NCI-H1930 (cell line): ENCODE measurements at places on chromosomes 4 and X.

DNA sequence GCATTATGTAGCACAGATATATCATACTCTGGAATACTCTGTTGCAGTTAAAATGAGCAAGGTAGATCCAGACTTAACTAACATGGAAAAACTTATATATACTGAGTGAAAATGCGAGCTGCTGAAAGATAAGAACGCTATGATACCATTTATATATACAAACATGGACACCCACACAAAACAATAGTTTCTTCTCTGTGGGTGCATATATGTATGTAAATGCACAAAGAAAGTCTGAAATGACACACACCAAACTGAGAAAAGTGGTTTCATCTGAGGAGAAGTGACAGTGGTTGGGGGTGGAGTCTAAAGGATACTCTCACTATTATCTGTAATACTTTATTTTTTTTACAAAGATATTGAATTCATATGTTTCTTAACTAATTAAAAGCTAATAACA is 12.2 kb upstream of the FGF2 start:
- no peak for DNase-seq

DNA sequence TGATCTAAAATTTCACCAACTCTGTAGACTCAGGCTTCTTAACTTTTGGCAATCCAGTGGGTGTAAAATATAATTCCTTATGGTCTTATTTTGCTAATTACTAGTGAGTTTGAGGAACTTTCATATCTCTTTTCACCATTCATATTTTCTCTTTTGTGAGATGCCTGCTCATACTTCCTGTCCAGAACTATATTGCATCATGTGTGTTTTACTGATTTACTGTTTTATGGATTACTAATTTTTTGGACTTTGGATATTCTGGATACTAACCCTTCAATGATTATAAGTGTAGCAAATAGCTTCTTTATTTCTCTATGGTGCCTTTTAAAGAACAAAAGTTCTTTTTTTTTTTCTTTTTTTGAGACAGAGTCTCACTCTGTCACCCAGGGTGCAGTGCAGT is 20.6 kb downstream of the GSX2 start:
- no peak for DNase-seq

DNA sequence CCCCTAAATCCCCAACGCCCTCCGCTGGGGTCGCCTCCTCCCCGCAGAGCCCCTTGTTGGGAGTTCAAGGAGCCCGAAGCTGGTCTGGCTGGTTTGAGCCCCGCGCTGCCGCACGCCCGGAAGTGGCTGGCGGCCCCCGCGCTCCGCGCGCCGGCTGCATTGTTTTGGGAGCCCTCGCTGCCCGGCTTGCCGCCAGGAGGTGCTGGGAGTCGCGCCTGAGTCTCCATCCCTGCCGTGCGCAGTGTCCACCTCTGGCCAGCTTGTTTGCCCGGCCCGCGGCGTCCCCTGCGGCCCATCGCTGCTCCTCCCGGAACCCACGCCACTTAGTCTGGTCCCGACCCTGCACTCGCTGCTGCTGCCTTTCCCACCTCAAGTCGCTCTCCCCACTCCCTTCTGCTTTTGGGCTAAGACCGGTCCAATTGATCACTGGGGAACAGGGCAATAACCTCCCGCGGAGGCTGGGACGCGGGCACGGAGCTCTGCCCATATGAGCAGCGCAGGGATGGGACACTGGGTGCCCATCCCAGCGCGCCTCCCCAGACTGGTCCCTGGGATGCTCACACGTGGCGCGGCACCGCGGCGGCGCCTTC is 2.2 kb upstream of the SFRP2 start:
- DNase-seq, result no peak

- DNase-seq, result no peak
Observed at GRCh38 chr4:57766341-57766740, 656.2 kb upstream of the IGFBP7 start.

GRCh38 chr4:184932343-184932742 is 85.9 kb upstream of the HELT start:
- no peak for DNase-seq

DNA sequence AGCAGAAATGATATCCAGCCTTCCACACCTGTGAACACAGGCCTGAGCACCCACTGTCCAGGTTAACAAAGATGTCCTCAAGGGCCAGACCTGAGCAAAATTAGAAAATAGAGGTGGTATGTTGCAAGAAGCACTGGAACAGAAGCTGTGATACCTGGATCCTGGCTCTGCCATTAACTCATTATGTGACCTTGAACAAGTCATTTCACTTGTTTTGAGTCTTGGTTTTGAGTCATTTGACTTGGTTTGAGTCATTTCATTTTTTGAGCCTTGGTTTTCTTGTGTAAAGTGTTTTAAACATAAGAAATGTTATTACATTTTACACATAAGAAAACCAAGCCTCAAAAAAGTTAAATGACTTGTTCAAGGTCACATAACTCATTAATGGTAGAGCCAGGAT is 2.9 kb upstream of the NWD2 start:
- DNase-seq, result no peak

DNA sequence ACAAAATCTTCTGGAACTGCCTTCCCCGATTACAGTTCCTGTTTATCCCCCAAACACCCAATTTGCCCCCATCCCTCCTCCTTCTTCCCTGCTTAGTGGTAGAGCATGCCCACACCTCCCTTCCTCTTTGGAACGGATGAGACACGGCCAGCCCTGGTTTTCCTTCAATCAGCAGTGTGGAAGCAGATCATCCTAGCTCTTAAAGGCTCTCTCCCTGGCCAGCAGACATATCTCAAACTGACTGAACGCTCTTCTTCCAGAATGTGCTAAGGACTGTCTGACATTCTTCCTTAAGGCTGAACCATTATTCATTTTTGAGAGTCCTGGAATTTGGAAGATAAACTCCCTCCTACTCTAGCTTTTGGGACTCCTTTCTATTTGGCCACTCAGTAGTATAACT is 161.1 kb downstream of the TRIML1 start:
- no peak for DNase-seq

GRCh38 chr4:120874792-120875774 is 47.4 kb downstream of the PRDM5 start:
- DNase-seq, result no peak

GRCh38 chr4:55378617-55379467 is 16.9 kb upstream of the TMEM165 start:
- DNase-seq, result no peak

- DNase-seq, result no peak
Observed at GRCh38 chr4:187312299-187312698, 588.6 kb upstream of the FAT1 start.

DNA sequence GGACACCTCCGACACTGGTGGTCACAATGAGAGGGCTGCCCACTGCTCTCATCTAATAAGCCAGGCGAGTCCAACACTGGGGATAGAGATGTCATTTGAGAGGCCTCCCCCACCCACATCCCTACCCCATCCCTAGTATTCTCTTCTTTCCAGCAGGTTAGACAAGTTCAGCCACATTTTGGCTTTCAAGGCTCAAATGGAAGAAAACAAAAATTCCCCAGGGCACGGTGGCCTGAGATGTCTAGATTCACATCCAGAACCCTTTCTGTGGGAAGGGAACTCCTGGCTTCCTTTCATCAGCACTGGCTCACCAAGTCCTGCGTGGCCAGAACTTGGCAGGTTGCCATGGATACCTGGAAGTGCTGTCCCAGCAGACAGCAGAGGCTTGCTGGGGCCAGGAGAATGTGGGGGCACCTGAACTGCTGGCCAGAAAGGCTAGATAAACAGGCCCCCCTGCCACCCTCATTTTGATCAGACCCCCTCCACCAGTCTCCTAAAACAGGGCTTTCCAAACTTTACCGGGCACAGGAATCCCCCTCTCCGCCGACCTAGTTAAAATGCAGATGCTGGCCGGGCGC is 1.3 kb upstream of the NYX start:
- DNase-seq, result no peak

GRCh38 chr4:168119890-168120289 is 27.6 kb downstream of the ANXA10 start:
- no peak for DNase-seq

- no peak for DNase-seq
Observed at GRCh38 chrX:40506201-40506985, 74.4 kb upstream of the ATP6AP2 start.

GRCh38 chr4:143489106-143489505 is 24.4 kb upstream of the SMARCA5 start:
- DNase-seq, result no peak

- DNase-seq, result no peak
Observed at GRCh38 chr4:25654031-25654970, 1.4 kb upstream of the SLC34A2 start.

DNA sequence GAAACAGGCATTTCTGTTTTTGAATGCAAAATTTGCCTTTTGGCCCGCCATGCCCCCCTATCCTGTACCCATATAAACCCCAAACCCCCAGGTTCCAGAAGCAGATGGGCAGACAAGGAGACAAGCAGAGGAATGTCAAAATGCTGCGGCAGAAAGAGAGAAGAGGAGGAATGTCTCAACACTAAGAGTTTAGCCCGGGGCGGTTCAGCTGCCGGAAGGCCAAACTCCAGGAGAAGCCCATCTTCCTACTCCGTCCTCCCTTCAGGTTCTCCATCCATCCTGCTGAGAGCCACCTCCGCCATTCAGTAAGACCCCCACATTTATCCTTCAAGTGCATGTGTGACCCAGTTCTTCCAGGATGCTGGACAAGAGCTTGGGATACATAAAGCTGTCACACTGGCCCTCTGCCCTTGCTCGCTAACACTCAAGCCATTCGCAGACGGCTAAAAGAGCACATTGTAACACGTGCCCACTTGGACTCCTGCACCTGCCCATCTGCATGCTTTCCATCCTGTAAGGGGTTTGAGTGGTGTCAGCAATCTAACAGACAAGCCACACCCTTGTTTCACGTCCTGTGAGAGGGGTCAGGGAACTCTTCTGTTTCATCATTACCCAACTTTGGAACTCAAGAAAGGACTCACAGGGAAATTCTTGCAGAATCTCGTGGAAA is 31.3 kb downstream of the TLR10 start:
- no peak for DNase-seq

GRCh38 chr4:109276482-109277095 is 25.9 kb downstream of the COL25A1 start:
- DNase-seq, result no peak

GRCh38 chr4:1347410-1347864 is 429 bp downstream of the UVSSA start:
- no peak for DNase-seq

DNA sequence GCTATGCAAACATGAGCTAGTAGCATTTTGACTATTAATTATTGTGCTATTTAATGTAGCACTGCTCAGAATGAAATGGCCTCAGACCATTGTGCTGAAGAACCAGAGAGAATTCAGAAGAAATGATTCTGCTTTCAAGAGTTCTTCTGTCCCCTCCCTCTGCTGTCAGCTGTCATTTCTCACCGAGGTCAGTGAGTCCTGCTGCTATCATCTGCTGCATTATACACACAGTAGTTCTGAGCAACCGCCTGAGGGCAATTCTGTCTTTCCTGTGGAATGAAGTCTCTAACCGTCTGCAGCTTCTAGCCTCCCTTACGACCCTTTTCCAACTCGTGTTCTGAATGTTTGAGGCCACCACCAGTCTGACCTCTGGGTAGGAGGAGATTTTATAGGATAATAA is 249.4 kb downstream of the HNRNPD start:
- DNase-seq, result no peak

GRCh38 chr4:67687636-67688035 is 13.3 kb downstream of the UBA6 start:
- DNase-seq, result no peak

GRCh38 chr4:117084866-117085701 is at the start of gene TRAM1L1:
TSS of gene TRAM1L1 (minus strand) at chr4:117085576. CDS start at chr4:117085393, 183 bp downstream.
- peak; percentile 50 for DNase-seq

DNA sequence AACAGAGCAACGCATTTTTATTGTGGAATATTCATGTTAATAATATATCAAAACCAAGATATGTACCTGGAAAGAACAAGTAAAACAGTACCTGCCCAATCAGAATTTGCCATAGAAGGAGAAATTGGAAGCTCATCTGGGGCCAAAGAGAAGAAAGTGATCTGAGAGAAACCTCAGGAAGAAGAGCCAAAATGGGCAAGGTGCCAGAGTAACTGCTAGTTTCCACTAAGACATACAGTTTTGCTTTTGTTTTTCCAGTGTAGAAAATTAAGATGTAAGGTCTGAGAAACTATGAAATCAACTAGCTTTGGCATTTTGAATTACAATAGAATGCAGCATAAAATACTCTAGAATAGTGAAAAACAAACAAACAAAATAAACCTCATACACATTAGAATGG is 2201.2 kb downstream of the ARAP2 start:
- DNase-seq, result no peak

DNA sequence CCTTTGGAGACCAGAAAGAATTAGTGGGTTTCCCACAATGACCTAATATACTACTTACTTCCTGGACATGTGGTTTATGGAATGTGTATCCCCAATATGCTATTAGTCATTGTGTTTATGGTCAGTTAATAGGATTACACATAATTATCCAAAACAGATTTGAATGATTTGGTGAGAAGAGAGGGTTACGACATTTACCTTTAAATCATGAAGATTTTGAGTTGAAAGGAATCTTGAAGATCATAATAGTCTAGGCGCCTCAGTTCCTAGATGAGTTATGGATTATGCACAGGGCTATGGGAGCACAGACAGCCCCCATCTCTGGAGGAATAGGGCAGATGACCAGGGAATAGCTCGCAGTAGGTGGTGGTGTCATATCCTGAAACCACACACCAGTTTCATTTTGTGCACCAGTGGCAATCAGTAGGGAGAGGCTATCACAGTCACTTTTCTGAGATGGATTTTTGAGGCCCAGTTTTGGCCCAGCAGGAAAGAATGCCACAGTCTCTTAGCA is 61.3 kb downstream of the SEPTIN11 start:
- no peak for DNase-seq

- DNase-seq, result no peak
Observed at GRCh38 chr4:26557164-26557563, 26.7 kb upstream of the TBC1D19 start.

- no peak for DNase-seq
Observed at GRCh38 chrX:106927700-106928099, 7.5 kb downstream of the CLDN2 start.

GRCh38 chr4:53920883-53921282 is 143.5 kb downstream of the CHIC2 start:
- no peak for DNase-seq

DNA sequence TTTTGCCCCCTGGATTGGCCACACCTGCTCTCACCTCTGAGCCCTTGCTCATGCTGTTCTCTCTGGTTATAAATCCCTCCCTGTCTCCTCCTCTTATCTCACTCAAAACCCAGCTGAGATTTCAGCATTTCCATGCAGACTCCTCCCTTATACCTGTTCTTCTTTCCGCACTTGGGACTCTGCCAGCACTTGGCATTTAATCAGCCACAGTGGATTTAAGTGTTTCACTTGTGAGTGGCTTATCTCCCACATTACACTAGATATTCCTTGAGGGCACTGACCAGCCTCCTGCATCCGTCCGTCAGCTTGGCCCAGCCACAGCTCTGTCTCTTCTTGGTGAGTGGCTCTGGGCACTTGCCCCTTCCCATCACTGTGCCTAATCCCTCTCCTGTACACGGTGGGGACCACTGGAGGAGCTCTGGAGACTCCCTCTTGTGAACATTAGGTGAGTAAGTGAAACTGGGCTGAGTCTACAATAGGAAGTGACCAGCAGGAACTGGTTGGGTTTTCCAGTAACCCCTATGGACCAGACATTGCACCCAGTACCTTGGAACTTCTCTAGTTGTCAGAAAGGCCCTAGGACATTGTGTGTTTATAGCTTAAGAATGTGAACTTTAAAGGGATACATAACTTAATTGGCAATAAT is 19.9 kb downstream of the FGFBP1 start:
- DNase-seq, result no peak

- DNase-seq, result no peak
Observed at GRCh38 chr4:73646117-73646516, 25.9 kb upstream of the RASSF6 start.

GRCh38 chrX:73828080-73828720 is 265.2 kb downstream of the CHIC1 start:
- DNase-seq, result no peak
